ENCODE measurements at places on chromosomes 4 and X.

GRCh38 chr4:1604181-1604705 is 79.9 kb downstream of the FAM53A start:
- DNase-seq, result no peak

DNA sequence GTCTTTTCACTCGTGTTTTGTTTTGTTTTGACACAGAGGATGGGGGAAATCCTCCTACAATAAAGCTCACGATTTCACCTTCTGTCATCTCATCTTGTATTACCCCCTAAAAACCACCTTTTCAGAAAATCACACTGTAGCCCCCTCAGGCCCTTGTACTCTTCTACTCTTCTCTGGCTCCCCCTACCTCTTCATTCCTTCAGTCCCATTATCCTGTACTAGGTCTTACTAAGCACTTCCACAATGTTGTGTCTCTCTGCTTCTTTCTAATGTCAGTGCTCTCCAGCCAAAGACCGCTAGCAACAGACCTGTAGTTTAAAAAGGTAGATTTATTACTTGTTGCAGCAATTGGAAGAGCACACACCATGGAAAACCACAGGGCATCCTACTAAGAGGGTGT is 30.0 kb upstream of the RNF128 start:
- DNase-seq, result no peak

- no peak for DNase-seq
These were observed 40.9 kb upstream of the LRPAP1 start for GRCh38 chr4:3573131-3573530.

DNA sequence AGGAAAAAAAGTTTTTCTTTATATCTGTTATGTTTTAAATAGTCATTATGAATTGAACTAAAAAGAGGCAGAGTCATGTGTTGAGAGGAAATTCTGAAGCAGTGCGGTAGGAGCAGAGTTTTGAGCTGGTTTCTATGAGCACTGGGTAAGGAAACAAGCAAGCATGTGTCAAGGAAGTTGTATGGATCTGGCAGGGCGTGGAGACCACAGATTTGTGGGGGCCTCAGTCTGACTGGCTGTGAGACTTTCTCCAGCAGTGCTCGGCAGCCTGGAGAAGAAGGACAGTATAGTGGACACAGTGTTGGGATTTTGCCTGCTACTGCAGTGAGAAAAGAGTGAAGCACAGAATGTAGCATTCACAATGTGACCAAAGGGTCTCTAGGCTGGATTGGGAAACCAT is 399.1 kb downstream of the INPP4B start:
- DNase-seq, result peak; percentile 5

DNA sequence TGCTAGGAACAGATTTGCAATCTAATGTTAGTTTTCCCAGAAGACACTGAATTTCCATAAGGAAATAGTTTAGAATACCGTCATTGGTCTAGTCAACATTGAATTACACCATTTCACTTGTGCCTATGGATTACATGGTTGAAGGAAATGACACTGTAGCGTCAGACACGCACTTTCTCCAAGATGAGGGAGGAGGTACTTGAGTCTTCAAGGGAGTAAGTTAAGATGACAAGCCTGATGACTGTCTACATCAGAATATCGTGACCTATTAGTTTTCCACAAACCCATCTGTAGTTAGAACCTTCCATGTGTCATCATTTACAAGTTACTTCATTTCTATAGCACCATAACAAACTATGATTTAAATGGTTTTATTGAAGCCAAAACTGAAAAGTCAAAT is 153.7 kb downstream of the AMELX start:
- DNase-seq, result no peak

All from stimulated activated CD4-positive, alpha-beta T cell treated with anti-CD3 and anti-CD28 coated beads, Interleukin-2, amount 100 ng/mL, for 24 hours (primary cell).